ENCODE measurements at places on chromosomes 5 and 9.

- no peak for DNase-seq
Measured at GRCh38 chr5:180640611-180640860, 8.9 kb downstream of the FLT4 start.

DNA sequence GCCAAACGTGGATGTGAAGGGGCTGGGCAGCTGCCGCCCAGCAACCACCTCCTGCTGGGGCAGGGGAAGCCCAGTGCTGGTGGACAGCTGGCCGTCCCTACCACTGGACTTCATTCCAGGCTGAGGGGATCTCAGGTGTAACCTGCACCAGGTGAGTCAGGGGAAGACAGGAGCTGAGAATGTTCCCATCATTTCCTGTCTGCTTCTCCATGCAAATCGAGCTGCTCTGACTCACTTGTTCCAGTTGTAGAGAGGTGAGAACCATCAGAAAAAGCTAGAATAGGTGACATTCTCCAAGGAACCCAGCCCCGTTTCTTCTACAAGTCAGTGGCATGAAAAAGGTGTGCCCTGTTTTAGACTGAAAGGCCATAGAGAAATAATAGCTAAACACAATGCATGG lies 21.8 kb upstream of the BARX1 start:
- DNase-seq: no peak

- no peak for DNase-seq
Measured at GRCh38 chr5:132055441-132055807, 5.0 kb upstream of the IL3 start.

DNA sequence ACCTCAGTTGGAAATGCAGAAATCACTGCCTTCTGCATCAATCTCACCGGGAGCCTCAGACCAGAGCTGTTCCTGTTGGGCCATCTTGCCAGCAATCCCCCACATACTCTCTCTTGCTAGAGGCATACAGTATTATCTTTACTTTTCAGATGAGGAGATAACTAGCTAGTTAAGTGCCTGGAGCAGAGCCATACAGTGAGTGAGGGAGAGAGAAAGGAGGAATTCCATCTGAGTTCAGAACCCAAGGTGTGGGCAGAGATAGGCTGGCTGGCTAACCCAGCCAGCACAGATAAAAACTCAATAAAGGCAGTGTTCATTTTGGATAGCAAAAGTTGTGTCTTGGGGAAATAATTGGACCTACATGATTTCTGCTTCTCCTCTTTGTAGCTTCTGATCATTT lies 268.0 kb upstream of the KIF2A start:
- no peak for DNase-seq

DNA sequence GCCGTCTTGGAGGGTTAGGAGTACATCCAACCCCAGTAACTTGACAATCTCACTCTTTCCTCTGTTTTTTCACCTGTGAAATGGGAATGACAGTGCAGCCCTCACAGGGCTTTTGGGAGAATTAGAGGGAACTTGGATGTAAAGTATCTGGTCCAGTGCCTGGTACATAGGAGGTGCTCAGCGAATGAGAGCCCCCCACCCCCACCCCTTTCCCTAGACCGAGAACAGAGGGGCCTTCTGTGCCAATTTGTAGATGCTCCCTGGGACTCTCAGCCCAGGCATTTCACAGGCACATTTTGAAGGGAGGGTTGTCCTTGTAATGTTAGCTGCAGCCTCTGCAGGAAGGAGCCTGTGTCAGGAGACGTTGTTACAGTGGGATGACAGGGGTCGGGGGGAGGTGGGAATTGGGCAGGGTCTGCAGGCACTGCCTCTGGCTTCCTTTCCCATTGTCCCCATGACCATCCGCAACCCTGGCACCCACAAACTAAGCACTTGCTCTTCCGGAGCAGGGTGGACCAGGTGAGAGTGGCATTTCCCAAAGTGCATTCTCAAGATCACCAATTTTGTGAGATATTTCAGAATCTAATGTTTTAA lies 47.0 kb downstream of the AMBP start:
- DNase-seq: no peak

DNA sequence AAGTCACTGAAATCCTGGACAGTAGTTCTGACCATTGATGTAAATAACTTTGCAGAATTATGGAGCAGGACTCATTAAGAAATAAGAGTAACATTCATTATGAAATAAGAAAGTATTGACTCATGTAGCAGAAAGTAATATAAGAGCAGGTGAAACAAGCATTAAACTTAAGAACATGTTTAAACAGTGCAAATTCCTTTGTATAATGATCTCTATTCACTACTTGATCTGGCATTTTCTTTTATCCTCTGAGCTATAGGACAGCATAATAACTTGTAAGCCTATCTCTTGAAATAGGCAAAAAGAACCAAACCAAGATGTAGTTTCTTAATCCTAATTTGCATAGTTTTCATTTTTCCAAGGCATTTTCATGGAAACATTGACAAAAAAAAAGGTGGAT lies 42.3 kb downstream of the PLGRKT start:
- DNase-seq: no peak

- DNase-seq: no peak
Measured at GRCh38 chr5:109455598-109456096, 45.9 kb upstream of the PJA2 start.

- DNase-seq: no peak
Measured at GRCh38 chr5:6412811-6413210, 34.5 kb upstream of the MED10 start.

GRCh38 chr5:76625087-76625815 lies 2.0 kb upstream of the F2RL2 start:
- DNase-seq: no peak

- DNase-seq: no peak
Measured at GRCh38 chr5:59199868-59200267, 617.0 kb downstream of the RAB3C start.

- no peak for DNase-seq
Measured at GRCh38 chr9:16121601-16122286, 568.9 kb downstream of the CCDC171 start.

- DNase-seq: no peak
Measured at GRCh38 chr5:133246376-133247150, 194.8 kb downstream of the HSPA4 start.

DNA sequence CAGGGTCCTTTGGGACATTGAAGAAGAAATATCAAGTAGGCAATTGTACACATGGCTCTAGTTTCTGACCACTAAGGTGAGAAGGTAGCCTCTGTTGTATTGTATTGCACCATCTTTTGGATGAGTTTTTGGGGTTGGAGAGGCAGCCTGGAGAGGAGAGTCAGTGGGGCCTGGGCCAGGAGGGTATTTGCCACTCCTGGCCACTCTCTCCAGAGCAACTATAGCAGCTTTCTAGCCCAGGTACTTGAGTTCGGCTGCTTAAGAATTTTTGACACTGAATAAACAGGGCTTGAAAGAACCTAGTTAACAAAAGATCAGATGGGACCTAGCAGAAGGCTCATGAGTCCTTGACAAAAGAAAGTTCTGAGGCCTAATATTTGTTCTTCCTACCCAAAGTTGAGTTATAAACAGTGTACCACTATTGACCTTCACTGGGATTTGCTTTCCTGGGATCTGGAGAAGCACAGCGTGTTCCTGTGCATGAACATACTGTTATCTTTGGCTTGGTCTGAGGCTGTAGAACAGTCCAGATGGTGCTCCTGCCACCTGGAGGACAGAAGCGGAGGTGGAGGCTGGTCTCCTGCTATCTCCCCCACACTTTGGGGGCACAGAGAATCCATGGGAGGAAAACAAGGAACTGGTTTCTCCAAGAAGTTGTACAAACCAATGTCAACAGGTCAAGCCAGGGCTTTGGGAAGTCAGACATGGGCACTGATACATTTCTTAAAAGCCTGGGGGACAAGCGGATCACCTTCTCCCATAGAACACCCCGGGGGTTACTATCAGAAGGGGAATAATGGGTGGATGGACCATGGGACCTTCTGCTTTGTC lies 110.4 kb upstream of the LIFR start:
- DNase-seq: no peak

- DNase-seq: no peak
Measured at GRCh38 chr9:30915451-30915850, 1469.0 kb upstream of the ACO1 start.

DNA sequence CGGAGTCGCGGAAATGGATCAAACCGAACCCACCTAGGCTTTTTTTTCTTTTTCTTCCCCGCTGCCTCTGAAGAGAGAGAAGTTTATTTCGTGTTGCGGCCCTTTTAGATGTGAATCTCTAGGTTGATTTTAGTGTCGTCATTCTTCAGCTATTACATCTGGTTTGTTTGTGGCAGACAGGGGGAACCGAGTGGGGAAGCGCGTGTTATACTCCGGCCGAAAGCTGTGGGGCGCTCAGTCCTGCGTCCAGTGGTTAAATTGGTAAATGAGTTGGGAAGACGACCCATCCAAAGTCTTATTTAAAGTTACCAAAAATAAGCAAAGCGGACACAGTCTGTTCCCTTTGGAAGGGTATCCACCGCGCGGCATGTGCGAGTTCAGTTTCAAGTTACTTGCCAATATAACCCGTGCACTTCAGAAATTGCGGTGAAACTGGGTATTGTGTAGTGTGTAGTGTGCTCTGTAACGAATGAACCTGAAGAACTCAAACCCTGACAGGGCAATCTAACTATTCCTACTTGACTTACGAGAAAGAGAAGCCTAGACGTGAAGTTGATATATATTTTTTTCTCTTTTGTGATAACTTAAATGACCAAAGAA lies 1.3 kb downstream of the MAN2A1 start:
- peak; percentile 32 for DNase-seq

- no peak for DNase-seq
Measured at GRCh38 chr5:76223696-76224095, 140.5 kb downstream of the SV2C start.

DNA sequence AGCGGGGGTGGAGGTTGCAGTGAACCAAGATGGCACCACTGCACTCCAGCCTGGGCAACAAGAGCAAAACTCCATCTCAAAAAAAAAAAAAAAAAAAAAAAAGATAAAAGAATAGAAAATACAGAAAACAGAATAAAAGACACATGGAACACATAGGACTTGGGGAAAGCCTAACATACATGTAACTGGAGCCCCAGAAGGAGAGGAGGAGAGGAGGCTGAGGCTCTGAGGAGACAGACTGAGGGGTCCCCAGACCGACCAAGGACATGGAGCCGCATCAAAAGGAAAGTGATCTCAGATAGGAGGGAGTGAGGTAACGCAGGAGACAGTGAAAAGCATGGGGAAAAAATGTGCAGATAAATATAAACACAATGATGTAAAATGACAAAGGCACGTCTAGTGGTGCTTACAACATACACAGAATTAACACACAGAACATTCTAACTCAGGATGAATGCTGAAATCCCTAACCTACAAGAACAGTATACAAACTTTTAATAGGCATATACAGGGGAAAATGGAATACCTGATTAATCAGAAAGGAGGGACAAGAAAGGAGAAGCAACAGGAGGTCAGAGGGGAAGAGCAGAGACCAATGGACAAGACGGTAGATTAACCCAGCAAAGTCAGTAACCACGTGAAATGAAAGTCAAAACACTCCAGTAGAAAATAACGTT lies 65.2 kb upstream of the UBAC1 start:
- no peak for DNase-seq

- DNase-seq: no peak
Measured at GRCh38 chr5:131979816-131980215, 31.6 kb downstream of the ACSL6 start.

DNA sequence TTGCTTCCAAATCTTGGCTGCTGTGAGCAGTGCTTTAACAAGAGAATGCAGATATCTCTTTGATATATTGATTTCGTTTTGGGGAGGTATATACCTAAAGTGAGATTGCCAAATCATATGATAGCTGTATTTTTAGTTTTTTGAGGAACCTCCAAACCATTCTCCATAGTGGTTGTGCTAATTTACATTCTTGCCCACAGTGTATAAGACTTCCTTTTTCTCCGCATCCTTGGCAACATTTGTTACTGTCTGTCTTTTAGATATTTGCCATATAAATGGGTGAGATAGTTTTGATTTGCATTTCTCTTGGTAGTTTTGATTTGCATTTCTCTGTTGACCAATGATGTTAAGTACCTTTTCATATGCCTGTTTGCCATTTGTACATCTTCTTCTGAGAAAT lies 10.0 kb upstream of the PLK2 start:
- DNase-seq: no peak

GRCh38 chr5:174999581-174999980 lies 275.2 kb downstream of the MSX2 start:
- no peak for DNase-seq

GRCh38 chr9:22147813-22148527 lies 138.9 kb upstream of the CDKN2B start:
- no peak for DNase-seq

DNA sequence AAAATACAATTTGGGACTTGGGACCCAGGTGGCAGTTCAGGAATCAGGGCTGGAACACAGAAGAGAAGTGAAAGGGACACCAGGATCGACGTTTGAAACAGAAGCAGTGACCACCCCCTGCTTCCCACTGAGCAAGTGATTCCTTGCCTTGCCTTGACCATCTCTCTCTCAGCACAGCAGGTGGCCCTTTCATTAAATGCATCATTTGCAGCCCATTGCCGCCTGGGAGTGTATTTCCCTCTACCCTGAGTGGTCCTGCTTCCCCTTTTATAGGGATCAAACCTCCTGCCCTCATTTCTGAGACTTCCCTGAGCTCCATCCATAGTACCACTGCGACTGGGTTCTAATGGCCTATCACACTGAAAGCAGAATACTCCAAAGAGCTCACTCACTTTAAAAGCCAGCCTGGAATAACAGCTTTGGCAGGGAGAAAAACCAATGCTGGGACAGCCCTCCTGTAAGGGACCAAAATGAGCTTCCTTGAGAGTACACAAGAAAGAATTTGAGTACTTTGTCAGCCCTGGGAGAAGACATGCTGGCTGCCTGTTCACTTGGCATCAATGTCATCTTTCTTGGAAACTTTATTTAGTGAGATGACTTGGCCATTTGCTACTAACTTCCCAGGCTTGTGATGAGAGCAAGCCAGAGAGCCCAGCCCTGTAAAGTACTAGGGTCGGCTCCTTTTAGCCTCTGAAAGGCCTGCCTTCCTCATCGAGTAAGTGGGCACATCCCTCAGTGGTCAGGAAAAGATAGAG lies 149.7 kb downstream of the SLIT3 start:
- DNase-seq: no peak

DNA sequence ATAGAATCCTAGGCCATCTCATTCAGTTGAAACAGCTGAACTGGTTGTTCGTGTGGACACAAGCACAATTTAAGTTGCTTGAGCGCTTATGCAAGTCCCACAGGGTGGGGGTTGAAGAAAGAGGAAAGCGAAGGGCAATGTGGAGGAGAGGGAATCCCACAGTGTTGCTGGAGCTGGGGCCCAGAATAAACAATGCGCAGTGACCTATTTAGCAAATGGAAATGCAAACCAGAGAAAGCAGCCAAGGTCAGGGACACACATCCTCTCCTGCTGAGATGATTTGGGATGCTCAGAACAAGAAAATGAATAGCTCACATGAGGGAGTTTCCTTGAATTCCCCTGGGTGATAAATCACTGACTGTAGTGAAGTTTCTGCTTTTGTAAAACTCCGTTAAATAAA lies 838.3 kb downstream of the TLE4 start:
- no peak for DNase-seq

DNA sequence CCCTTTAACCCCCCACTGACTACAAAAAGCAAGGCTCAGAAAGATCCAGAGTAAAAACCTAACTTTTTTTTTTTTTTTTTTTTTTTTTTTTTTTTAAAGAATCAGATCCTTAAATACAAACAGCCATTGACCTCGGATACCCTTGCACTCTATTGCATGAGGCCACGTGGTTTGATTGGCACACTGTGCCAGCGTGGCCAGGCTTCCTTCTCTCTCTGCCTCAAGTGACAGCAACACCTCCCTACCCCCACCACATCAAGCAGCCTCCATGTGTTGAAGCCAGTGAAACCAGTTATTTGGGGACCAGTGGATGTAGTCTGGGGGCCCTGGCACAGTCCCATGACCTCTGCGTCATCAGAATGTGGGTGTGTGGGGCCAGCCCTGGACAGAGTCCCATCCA lies 71.4 kb downstream of the OTULIN start:
- no peak for DNase-seq

- no peak for DNase-seq
Measured at GRCh38 chr5:81854485-81854884, 103.6 kb upstream of the SSBP2 start.

All from stimulated activated CD4-positive, alpha-beta T cell treated with anti-CD3 and anti-CD28 coated beads, Interleukin-12 subunit alpha, Interleukin-12 subunit beta, amount 100 ng/mL, for 4 hours (primary cell).